ENCODE measurements at places on chromosomes 7 and 10.
A peak's percentile ranks its signal among the peaks of the same experiment; 100 is the strongest.

- no peak for DNase-seq
Observed at GRCh38 chr7:65449505-65449852, 75.8 kb downstream of the ZNF92 start.

- DNase-seq: no peak
Observed at GRCh38 chr10:31062856-31063255, 31.2 kb upstream of the ZNF438 start.

GRCh38 chr10:43683451-43684291 is 35.0 kb upstream of the ZNF32 start:
- DNase-seq: peak; percentile 51

DNA sequence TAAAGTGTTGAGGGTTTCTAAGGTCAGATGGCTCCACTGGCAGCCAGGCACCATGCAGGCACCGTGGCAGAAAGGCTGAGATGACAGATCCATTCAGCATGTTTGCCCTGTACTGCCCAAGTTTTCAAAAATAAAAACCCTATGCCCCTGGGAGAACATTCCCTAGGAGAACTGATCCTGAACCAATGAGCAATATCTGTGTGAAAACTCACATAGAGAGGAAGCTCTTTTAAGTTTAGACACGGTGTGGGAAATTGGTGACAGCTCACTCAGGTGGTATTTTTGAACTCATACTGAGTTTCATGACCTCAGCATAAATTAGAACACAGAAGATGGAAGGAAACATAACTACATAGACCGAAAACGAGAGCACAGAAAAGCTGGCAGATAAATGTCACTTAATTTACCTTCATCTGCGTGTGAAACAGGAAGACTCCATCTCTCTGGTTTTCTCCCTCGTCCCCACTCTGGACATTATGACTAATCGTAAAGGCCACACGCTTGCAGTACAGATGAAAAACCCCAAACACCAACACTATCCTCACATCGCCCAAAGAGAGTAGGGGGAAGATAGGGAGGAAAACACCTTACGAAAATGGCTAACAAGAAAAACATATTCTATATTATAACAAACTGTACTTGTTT is 127.8 kb downstream of the ICA1 start:
- DNase-seq: peak; percentile 6

DNA sequence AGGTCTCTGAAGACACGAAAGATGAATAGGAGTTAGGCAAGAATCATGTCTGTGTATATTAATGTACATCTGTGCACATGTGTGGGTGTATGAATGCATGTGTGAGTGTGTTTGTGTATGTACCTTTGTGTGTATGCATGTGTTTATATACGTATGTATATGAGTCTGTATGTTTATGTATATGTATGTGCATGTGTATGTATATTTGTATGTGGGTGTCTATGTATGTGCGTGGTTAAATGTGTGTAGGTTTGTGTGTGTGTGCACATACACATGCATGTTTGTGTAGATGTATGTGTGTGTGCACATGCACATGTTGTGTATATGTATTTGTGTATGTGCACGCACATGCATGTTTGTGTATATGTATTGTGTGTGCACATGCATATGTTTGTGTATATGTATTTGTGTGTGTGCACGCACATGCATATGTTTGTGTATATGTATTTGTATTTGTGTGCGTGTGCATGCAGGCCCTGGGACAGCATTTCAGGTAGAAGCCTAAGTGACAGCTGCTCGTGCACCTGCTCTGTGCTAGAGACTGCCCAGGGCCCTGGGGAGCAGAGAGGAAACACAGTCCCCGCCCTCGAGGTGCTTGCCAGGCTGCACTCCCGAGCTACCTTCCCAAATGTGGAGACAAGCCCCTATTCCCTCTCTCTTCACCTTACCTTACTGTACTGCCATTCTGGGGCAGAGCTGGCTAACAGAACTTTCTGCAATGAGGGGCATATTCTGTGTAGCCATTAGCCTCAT is 12.1 kb downstream of the PNLIPRP1 start:
- DNase-seq: no peak

DNA sequence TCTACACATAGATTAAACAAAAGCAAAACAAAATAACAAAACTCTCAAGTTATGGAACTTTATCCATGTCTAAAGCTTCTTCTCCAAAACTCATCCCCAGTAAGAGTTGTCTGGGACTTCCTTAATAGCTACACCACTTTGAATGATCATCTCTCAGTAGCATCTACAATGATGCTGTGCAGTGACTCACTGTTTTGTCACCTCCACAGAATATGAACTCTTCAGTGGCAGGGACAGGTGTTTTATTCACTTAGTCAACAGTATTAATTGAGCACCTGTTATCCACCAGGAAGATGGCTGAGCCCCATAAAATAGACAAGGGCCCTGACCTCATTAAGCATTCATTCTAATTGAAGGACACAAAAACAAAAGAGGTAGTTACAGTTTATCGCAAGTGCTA is 350.7 kb downstream of the ELMO1 start:
- DNase-seq: no peak

DNA sequence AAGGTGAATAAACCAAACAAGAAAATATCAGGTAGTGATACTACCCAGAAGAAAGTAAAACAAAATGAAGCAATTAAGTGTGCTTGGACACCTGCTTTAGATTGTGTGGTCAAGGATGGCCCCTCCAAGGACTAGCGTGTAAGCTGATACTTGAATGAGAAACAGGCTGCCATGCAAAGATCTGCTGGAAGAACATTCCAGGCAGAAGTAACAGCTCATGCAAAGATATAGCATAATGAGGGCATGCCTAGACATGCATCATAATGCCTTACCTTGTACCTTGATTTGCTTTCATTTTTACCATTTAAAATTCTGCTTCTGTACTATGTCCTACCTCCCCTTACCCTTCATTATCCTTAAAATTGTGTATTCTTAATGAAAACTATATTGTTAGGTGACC is 74.8 kb upstream of the HDAC9 start:
- no peak for DNase-seq

DNA sequence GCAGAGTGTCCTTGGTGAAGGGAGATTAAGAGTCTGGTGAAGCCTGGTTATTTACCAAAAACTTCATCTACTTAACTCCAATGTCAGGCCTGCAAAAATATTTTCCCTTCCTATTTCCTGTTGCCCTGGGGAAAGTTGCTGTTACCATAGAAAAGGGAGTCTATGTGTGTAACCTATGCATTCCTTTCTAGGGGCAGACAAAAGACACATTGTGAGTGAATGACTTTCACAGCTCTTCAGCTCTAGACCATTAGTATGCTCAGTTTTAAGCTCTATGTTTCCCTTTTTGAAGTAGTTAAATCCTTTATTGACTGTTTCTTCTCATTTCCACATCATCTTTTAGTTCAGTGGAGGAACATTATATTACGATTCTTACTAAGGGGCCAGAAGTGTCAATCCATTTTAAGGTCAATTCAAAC is 45.6 kb upstream of the SGCE start:
- DNase-seq: peak; percentile 69

- no peak for DNase-seq
Observed at GRCh38 chr10:77325233-77325537, 312.4 kb downstream of the KCNMA1 start.

- no peak for DNase-seq
Observed at GRCh38 chr10:125559210-125559609, 123.8 kb downstream of the TEX36 start.

DNA sequence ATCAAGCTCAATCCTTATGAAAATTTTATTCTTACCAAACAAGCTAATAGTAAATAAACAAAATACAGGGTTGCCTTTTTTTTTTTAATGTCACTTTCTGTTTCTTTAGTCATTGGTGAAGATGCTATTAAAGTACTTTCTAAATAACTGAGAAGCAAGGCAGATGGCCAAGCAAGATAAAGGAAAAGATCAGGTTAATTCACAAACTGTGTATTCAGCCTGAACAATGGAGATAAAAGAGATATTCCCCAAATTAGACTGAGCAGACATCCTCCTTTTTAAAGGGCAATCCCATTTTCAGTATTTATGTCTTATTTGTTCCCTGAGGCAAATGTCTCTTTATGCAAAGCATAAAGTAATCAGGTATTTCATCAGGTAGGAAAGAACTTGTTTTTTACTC is 23.1 kb upstream of the XRCC2 start:
- DNase-seq: no peak

- DNase-seq: no peak
Observed at GRCh38 chr7:30802812-30803211, 31.6 kb downstream of the MINDY4 start.

GRCh38 chr7:137488038-137488437 is 144.5 kb upstream of the PTN start:
- no peak for DNase-seq

GRCh38 chr10:16986406-16987205 is 143.0 kb downstream of the CUBN start:
- peak; percentile 99 for DNase-seq

Data from fibroblast of skin of back (primary cell).